GDM1 (cell line): ENCODE measurements at places on chromosomes 13 and 19.

- DNase-seq, result no peak
Measured at GRCh38 chr13:74868049-74868448, 613.9 kb downstream of the TBC1D4 start.

- DNase-seq, result no peak
Measured at GRCh38 chr13:41419206-41419605, 38.1 kb upstream of the RGCC start.

DNA sequence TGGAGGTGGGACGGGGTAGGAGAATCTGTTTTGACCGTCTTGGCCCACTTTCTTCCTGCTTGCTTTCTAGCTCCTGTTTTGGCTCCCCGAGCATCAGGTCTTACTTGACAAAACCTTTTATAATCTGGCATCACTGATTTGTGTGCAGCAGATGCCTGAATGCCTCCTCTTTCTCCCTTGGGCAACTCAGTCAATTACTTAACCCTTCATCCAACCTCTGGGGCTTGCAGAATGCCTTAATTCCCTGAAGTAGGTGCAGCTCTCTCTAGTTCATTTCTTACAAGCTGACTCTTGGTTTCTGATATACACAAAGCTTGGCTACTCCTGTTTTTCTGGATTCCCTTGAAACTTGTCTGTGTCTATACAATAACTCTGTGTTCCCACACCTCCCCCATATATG is 5.7 kb upstream of the NUP58 start:
- DNase-seq, result no peak

GRCh38 chr13:28478127-28478526 is 16.8 kb downstream of the FLT1 start:
- DNase-seq, result no peak

- no peak for DNase-seq
Measured at GRCh38 chr13:28607187-28607955, 51.6 kb upstream of the POMP start.

GRCh38 chr19:45152504-45153338 is 8.1 kb downstream of the NKPD1 start:
- DNase-seq, result no peak

DNA sequence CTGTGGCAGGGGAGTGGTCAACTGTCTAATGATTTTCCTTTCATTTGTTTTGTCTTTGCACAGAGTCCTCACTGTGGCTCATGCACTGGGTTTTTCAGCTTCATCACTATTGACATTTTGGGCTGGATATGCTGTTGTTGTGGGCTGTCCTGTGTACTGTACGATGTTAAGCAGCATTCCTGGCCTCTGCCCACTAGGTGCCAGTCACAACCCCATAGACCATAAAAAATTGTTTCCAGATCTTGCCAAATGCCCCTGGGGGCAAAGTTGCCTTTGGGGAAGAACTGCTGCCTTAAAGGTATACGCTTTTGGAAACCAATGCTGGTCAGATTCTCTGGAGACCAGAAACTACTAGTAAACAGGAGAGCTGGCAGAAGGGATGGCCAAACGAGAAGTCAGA is 310.4 kb downstream of the SPRY2 start:
- no peak for DNase-seq

- DNase-seq, result no peak
Measured at GRCh38 chr13:53336441-53337160, 308.0 kb downstream of the OLFM4 start.

DNA sequence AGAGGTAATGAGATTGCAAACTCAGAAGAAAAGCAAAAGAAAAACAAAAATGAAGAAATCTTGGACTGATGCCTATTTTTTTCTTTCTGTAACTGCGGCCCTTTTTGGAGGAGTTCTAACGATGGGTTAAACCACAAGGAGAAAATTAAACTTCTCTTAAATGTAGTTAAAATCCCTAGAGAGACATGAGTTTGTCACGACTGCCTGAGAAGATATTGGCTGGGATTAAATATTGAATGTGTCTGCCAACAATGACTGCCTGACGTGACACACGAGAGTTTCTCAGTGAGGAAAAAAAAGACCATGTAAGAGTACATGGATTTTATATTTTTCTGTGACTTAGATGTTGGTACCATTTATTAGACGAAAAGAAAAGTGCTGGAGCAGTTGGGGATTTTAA is 1013.4 kb downstream of the PCDH9 start:
- DNase-seq, result no peak

GRCh38 chr13:110629735-110630134 is 14.4 kb downstream of the NAXD start:
- DNase-seq, result no peak

DNA sequence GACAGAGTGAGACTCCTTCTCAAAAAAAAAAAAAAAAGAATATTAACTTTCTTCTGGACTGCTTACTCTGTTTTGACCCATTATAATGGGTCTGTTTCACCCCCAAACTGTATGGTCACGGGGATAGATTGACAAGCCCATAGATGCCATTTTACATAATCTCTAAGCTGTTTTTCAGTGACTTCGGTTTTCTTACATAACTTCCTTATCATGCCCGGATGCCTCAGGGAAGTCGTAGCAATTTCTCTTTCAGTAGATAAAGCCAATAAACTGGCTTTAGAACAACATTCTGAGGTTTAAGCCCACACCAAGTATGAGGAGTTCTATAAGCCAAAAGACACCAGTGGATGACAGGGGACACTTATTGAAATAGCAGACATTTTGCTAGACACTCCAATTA is 5.9 kb upstream of the ZNF254 start:
- no peak for DNase-seq

- DNase-seq, result peak; percentile 85
Measured at GRCh38 chr19:892894-893689, at the start of the genes MED16 and RNU6-9. TSS of gene MED16 (minus strand) at chr19:893187. CDS start at chr19:891131, 2,056 bp downstream. TSS of gene RNU6-9 (plus strand) at chr19:893484.

GRCh38 chr19:32268381-32268780 is 77.0 kb upstream of the ZNF507 start:
- no peak for DNase-seq

DNA sequence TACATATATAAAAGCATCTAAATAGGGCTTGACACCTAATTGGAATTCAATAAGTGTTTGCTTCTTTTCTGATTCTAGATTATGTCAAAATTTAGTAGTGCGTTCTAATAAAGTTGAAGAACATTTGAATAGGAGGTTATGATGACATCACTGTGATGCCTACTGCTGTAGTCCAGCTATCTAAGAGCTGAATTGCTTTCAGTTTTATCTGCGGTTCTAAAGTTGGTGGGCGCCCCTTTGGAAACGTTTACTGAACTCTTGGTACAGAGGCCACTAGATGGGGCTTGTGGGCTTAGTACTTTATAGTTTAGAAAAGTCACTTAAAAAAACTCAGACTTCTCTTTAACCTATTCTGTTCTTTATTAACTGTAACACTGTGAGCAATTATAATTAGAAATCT is 776.9 kb downstream of the GPC5 start:
- peak; percentile 73 for DNase-seq

- DNase-seq, result no peak
Measured at GRCh38 chr13:103931331-103931845, 865.2 kb upstream of the SLC10A2 start.
